ENCODE measurements at places on chromosomes 5 and 9.

- DNase-seq, result no peak
Measured at GRCh38 chr5:74542482-74542881, 98.0 kb downstream of the ENC1 start.

DNA sequence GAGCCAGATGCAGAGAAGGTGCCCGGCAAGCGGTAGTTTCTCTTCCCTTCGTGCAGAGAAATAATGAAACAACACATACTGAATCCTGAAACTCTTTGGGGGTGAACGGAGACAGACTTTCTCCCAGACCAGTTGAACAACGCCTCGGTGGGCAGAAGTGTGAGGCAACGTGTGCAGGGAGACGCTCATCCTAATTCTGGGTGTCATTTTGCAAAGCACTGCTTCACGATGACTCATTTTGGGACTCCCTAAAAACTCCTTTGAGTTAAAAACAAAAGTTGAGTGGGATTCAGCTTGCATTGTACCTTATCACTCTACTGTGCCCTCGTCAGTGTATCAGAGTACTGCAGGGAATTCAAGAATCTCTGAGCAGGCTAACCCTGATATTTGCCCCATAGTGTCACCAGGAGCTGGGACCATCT lies 3.5 kb upstream of the NEK6 start:
- DNase-seq, result no peak

DNA sequence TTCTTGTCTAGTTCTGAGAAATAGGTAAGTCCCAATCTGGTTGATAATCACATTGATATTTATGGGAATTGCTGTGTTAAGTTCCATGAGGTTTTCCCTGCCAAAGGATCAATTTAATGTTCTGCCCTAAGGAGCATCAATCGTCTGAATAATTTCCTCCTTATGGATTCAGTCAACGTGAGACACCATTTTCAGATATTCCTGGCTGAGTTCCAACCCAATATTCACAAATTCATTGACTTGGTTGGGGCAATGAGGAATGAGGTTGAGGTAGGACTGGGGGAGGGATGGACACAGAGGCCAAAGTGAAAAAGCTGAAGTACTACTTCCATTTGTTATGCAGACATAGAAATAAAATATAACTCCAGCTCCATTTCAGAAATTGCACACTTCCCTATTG lies 99.1 kb downstream of the ZNF622 start:
- DNase-seq, result no peak

DNA sequence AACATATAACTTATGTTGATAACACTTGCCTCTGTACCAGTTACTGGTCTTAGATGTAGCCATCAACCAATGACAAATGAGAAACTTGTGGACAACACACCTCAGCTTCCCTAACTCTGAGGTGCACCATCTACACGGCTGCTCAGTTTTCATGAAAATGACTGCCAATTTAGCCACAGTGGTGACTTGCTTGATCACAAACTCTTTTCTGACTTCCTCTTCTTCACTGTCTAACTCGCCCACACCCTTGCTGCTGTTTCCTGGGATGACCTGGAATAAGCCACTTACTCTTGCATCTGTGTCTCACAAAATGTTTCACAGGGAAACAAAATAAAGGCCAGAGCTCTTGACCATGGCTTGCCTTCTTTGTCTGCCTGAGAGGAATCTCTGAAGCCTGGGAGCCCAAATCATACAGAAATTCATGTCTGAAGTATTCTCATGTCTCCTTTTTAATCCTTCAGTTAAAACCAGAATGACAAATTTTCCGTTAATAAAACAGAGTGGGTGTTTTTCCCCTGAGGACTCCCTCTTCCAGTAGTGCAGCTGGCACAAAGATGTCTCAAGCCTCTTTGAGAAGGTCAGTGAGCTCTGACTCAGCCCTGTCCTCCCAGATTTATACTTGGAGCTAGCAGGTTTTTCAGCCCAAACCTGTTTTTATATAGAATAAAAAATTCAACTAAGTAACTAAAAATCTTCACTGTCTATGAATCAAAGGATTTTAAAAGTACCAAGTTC lies 126.5 kb upstream of the PAM start:
- DNase-seq, result no peak

DNA sequence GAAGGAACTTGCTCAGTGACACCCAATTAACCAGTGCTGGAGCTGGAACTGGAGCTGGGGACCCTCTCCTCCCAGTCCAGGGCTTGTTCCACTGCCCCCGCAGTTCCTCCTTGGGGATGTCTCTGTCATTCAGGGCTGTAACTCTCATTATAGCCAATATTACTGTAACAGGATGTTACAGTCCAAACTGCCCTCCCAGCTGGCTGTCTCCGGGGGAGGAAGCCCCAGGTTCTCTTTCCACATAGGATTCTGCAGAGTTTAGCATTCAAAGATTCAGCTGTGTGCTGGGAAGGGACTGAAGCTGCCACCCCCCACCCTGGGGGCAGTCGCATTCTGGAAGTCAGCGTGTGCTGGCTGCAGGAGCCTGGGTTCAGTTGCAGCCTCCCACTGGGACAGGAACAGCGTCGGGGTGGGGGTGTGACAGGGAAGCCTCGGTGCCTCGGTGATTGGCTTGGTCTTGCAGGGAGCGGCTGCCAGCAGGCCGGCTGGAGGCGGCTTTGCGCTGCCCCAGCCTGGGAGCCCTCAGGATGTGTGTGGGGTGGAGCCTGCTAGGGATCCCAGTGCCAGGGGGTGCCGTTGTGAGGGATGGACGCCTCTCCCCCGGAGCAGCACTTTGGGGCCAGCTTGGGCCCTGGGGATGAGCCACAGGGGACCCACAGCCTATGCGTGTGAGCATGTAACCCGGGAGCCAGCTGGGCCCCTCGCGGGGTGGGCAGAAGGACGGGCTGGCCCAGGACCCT lies 101.1 kb downstream of the RGS3 start:
- DNase-seq, result no peak

GRCh38 chr9:104256031-104256695 lies 162.1 kb downstream of the SMC2 start:
- no peak for DNase-seq

GRCh38 chr9:16407617-16408016 lies 462.9 kb downstream of the BNC2 start:
- DNase-seq, result no peak

- no peak for DNase-seq
Measured at GRCh38 chr9:79985264-79985663, 413.5 kb downstream of the TLE4 start.

DNA sequence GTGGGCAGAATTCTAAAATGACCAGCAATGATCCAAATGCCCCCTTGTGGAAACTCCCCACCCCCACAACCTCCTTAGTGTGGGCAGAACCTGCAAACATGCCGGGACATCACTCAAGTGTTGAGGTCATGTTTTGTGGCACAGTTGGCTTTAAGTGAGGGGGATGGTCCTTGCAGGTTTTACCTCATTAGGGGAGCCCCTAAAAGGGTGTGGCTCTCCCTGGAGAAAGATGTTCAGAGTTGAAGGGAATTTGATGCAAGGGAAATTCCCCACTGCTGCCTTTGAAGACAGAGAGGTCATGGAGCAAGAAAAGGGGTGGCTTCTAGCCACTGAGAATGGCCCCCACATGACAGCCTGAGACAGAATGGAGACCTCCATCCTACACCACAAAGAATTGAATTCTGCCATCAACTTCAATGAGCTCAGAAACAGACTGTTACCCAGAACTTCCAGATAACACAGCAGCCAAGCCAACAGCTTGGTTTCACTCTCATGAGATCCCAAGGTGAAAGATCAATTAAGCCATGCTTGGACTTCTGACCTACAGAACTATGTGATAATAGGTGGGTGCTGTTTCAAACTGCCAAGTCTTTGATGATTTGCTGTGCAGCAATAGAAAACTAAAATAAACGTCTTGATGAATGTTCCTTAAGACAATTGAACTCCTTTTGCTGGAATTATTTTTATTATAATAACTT lies 103.4 kb downstream of the MED10 start:
- DNase-seq, result no peak

DNA sequence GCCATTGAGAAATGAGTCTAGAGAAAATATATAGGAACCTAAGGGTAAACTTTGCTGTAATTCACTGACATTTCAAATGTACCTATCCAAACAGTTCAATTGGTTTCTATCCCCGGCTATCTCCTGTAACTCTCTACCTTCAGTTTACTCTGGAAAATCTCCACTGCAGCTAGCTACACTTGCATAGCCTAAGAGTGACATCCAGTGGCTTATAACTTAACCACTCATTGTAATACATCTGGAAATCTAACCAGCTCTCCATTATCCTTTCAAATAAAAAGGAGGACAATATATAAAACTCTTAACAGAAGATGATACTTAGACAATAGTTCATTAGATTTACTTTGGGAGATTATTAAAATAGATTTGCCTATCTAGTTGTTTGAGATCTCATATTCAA lies 35.3 kb upstream of the SPDL1 start:
- DNase-seq, result no peak

DNA sequence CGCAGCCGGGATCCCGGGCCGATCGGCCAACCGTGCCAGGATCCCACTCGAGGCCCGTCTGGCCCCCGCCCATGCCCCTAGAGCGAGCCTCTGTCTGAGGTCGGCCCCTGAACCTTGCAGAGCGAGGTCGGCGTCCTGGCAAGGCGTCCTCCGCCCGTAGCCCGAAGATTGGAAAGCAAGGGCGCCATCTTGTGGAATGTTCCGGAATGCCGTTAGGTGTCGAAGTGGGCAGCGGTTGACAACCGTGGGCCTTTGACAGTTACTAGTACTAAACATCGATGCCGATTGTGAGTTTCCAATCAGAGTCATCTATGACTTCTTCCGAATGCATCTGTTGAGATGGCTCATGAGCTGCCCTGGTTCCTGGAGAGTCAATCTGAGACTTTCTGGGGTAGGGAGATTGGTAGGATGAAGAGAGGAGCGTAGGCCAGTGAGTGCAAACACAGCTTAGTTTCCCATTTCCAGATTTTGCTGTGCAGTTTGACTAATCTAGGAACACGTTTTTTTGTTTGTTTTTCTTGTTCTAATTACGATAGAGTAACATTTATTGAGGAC lies 923 bp upstream of the PLK2 start:
- DNase-seq, result peak; percentile 83

DNA sequence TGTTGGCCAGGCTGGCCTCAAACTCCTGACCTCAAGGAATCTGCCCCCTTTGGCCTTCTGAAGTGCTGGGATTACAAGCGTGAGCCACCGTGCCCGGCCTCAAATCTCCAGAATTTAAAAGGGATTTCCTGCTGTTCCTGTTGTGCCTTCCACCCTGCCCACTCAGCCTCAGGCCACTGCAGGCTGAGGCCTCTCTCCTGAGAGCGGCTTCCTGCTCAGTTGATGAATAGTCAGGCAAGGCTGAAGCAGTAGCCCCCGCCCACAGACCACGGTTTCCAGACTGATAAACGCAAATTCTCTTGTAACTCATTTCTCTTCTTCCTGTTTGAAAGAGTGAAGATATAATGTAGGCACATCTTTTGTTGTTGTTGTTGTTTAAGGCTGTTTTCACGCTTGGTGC lies 127.0 kb upstream of the PLCXD3 start:
- no peak for DNase-seq

GRCh38 chr5:159106193-159106568 lies 6.5 kb upstream of the EBF1 start:
- DNase-seq, result no peak

DNA sequence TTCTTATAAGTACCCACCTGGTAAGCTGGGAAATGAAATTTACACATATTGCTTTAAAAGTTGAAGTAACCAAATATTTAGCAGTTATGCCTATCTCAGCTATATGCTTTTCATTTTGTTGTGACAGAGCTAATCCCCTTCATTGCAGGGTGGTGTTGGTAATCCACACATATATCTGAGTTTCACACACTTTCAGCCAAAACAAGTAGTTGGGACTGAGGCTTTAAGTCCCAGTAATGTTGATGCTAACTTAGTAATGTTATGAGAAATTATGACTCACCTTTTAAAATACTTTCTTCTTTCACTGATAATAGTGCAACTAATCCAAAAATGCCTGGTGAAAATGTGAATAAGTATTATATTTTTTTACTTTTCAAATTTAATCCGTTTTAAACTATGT lies 19.2 kb upstream of the RICTOR start:
- no peak for DNase-seq

DNA sequence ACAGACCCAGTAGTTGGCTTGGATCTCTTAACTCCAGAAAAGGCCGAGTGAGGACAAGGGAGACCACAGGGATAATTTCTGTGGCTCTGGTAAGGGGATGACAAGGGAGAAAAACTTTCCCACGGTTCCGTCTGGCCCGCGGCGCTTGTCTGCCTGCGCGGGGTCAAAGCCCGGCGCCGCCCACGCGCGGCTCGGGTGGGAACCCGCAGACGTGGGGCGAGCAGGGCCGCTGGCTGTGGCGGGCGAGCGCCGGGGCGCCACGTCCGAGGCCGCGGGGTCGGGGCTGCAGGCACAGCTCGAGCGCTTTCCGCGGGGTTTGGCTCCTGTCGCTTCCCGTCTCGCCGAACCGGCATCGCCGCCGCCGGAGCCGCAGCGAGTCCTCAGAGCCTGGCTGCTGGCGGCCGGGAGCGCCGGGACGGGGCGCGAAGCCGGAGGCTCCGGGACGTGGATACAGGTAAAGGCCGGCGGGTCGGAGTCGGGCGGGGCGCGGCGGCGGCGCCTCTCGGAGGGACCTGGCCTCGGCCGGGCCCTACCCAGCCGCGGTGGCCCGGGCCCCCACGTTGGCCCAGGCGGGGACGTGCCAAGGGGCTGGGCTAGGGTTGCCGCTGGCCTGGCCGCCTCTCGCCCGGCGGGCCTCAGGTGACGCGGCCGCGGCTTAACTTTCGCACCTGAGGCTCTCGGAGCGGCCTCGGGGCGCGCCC lies at the start of gene RNF180:
TSS of gene RNF180 (plus strand) at position 344 of the 701 bp plus-strand sequence. CDS start 34,965 bp downstream, outside the sequence.
- DNase-seq, result no peak

DNA sequence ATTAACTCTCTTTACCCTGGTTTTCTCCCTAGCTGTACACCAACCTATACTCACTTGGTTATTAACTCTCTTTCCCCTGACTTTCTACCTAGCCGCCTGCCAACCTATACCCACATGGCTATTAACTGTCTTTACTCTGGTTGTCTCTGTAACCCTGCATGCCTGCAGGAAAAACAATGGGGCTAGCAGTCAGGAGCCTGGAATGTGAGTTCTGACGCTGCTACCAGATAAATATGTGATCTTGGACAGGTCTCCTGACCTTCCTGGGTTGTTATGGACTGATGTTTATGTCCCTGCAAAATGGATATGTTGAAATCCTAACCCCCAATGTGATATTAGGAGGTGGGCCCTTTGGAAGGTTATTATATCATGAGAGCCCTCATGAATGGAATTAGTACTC lies 119.2 kb downstream of the SMARCA2 start:
- no peak for DNase-seq

- DNase-seq, result no peak
Measured at GRCh38 chr9:16312116-16312515, 558.4 kb downstream of the BNC2 start.

DNA sequence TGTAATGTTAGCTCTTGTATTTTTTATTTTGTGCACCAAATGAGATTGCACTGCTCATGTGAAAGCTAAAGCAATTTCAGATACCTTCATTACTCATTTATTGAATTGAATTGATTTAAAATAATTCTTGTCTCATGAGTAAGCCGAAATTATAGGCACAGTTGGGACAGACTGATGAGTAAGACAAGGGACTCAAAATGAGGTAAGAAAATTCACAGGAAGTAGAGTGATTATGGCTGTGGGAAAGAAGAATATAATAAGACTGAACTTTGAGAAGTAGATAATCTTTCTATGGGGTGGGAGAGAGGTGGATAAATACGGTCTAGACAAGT lies 51.1 kb downstream of the NUDT12 start:
- DNase-seq, result no peak
